ENCODE measurements at places on chromosomes 2 and 18.
A peak's percentile ranks its signal among the peaks of the same experiment; 100 is the strongest.

DNA sequence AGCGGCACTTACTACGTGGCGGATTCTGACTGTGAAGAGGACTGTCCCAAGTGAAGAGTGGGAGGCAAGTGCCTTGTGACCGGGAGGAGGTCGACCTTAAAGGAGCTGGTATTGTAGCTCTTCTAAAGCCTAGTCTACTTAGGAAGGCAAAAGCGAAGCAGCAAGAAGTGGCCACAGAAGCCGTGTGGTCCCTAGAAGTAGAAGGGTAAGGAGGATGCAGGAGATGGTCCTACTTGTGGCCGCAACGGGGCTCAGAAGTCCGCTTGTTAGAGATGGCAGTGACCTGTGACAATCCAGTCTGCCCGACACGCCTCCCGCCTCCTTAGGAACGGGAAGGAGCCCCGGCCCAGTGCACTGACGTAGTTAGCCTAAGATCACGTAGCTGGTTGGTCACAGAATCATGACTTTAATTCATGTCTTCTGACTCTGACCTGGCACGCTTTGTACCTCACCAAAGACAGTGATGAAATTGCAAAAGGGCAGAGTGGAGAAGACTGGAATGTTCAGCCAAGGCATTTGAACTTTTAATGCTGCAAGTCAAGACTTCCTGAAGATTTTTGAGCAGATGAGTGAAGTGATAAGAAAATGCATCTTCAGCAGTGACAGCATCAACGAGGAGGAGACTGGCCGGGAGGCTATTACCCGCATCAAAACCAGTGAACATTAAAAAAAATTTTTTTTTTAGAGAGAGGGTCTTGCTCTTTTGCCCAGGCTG is 749 bp upstream of the EIF2AK3 start:
- H3K4me1 ChIP-seq, result no peaks in the 10 kb centered on the region
- no peaks in the 10 kb centered on the region for H3K27me3 ChIP-seq
- H3K4me3 ChIP-seq, result peak overlapping the region; percentile 86
- peak overlapping the region; percentile 97 for H3K27ac ChIP-seq
- DNase-seq, result peak; percentile 98
- no peaks in the 10 kb centered on the region for H3K36me3 ChIP-seq

GRCh38 chr2:156803243-156803642 is 367.1 kb downstream of the GPD2 start:
- DNase-seq, result no peak
- no peaks in the 10 kb centered on the region for H3K36me3 ChIP-seq
- no peak overlapping the region for H3K4me3 ChIP-seq
- no peaks in the 10 kb centered on the region for H3K4me1 ChIP-seq

DNA sequence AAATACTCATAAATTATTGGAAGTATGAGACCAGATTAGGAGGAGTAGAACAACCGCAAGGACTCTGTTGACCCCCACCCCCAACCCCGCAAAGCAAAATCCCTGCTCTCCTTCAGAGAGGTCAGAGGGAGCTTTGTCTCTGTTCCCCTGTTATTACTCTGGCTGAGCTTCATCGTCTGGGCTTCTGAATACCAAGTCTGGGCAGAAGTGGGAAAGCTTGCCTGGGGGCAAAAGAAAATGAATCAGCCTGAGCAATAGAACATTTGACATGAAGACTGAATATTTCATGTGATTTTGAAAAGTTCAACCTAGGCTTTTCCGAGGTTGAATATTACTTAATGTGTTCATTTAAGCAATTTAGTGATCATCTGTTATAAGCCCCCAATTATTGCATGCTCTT is 114.6 kb upstream of the ARHGAP28 start:
- DNase-seq, result no peak
- no peaks in the 10 kb centered on the region for H3K4me1 ChIP-seq
- H3K36me3 ChIP-seq, result no peaks in the 10 kb centered on the region

- H3K36me3 ChIP-seq, result no peaks in the 10 kb centered on the region
- DNase-seq, result no peak
- no peak overlapping the region for H3K4me3 ChIP-seq
Measured at GRCh38 chr2:241378816-241379215, 22.7 kb downstream of the FARP2 start.

DNA sequence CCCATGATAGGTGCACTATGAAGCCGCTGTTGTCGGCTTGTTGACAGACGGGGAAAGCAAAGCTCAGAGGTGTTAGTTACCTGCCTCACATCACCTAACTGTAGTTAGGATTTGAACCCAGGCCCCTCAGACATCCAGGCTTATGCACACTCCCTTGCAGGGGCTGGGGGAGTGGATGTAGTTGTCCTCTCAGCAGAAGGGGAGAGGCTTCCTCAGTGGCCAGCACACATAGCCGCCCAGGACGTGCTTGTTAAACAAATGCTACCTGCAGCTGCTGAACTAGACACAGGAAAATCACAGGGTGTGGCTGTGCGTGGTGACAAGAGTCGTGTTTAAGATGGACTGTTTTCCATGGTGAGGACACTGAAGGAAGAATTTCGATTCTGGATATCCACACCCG is 39.2 kb downstream of the GREB1 start:
- no peak overlapping the region for H3K4me3 ChIP-seq
- peak; percentile 47 for DNase-seq
- H3K27me3 ChIP-seq, result no peaks in the 10 kb centered on the region
- H3K4me1 ChIP-seq, result no peaks in the 10 kb centered on the region
- peak overlapping the region; percentile 38 for H3K27ac ChIP-seq

- no peak overlapping the region for H3K27ac ChIP-seq
- no peaks in the 10 kb centered on the region for H3K4me1 ChIP-seq
- DNase-seq, result no peak
- no peak overlapping the region for H3K4me3 ChIP-seq
Measured at GRCh38 chr18:75846321-75846720, 418.8 kb upstream of the SMIM21 start.

- no peaks in the 10 kb centered on the region for H3K27me3 ChIP-seq
- H3K4me1 ChIP-seq, result peaks cover 10% of the 10 kb centered on the region
- no peak for DNase-seq
Measured at GRCh38 chr18:27181726-27182125, 3.4 kb downstream of the CHST9 start.

DNA sequence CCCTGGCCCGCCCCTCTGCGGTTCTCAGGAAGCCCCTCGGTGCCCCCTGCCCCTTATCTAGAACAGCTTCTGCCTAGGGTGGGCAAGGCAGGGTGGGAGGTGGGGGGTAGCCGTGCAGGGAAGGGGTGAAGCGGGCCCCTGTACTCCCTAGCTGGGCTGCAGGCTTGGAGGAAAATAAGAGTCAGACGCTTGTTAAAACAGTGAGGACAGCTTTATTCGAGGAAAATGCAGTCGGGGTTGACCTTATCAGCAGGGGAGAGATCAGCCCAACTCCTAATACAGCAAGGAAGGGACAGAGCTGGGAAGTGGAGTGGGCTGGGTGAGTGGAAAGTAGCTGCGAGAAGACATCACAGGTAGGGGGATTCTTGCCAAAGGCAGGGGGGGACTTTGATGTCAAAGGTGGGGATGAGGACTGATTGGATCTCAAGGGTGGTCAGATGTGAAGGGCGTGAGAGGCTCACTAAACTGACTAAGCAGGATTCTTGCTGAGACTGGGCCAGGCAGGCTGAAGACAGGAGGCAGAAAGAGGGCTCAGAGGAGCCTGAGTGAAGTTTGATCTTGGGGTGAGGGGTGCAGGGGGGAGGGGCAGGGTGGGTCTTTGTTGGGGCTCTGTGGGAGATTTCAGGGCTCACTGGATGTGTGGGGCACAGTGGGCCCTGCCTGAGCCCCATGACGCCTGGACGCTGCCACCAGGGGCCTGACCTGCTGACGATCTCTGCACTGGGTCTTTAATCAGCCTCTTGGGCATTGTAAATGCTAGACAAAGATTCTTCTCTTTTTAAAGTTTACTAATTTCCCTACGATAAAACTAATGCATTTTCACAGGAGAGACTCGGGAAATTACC is 29.9 kb downstream of the HPCAL1 start:
- H3K27me3 ChIP-seq, result no peaks in the 10 kb centered on the region
- H3K36me3 ChIP-seq, result no peaks in the 10 kb centered on the region
- H3K27ac ChIP-seq, result no peak overlapping the region
- no peak for DNase-seq
- no peak overlapping the region for H3K4me3 ChIP-seq

- H3K27ac ChIP-seq, result no peak overlapping the region
- no peaks in the 10 kb centered on the region for H3K4me1 ChIP-seq
- no peaks in the 10 kb centered on the region for H3K36me3 ChIP-seq
- H3K27me3 ChIP-seq, result no peaks in the 10 kb centered on the region
Measured at GRCh38 chr2:129061069-129061768, 742.6 kb upstream of the HS6ST1 start.

DNA sequence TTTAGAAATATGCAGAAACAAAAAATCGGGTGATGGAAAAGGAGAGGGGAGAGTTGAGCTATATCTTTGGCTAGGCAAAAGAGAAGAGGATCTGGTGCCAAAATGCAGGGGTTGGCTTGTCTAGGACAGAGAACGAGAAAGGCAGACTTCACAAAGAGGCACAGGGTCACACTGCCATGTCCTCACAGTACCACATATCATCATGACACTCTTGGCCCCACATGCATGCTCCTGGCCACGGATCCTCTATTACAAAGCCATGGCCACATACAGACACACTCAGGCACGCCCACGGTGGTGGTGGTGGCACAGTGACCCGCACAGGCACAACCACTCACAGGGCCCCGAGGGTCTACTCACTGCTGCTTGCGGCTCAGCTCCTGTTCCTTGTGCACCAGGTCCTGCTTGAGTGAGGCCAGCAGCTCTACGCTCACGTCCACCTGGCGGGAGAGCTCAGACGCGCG is 15.9 kb downstream of the FBXO41 start:
- DNase-seq, result no peak
- peaks cover 7% of the 10 kb centered on the region for H3K4me1 ChIP-seq
- no peak overlapping the region for H3K27ac ChIP-seq
- no peaks in the 10 kb centered on the region for H3K36me3 ChIP-seq

DNA sequence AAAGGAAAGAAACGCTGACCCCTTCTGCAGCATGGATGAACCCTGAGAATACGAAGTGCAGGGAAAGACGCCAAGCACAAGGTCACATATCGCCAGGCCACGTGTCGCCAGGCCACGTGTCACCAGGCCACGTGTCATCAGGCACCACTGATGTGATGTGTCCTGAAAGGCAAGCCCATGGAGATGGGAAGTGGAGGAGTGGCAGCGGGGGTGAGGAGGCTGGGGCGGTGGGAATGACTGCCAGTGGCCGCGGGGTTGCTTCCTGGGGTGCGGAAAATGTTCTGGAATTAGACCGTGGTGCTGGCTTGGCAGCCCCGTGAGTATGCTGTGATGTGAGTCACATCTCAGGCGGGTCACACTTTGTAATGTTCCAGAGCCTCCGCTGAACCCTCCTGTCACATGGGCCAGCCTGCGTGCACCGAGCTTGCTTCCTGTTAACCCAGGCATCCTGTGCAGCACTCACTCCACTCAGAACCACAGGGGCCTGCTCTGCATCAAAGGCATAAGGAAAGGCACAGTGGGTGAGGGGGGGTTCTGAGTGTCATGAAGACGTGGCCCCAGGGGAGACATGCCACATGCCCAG is 39.0 kb downstream of the SLC66A2 start:
- peaks cover 12% of the 10 kb centered on the region for H3K36me3 ChIP-seq
- H3K4me1 ChIP-seq, result no peaks in the 10 kb centered on the region
- DNase-seq, result no peak
- no peak overlapping the region for H3K27ac ChIP-seq
- no peak overlapping the region for H3K4me3 ChIP-seq

DNA sequence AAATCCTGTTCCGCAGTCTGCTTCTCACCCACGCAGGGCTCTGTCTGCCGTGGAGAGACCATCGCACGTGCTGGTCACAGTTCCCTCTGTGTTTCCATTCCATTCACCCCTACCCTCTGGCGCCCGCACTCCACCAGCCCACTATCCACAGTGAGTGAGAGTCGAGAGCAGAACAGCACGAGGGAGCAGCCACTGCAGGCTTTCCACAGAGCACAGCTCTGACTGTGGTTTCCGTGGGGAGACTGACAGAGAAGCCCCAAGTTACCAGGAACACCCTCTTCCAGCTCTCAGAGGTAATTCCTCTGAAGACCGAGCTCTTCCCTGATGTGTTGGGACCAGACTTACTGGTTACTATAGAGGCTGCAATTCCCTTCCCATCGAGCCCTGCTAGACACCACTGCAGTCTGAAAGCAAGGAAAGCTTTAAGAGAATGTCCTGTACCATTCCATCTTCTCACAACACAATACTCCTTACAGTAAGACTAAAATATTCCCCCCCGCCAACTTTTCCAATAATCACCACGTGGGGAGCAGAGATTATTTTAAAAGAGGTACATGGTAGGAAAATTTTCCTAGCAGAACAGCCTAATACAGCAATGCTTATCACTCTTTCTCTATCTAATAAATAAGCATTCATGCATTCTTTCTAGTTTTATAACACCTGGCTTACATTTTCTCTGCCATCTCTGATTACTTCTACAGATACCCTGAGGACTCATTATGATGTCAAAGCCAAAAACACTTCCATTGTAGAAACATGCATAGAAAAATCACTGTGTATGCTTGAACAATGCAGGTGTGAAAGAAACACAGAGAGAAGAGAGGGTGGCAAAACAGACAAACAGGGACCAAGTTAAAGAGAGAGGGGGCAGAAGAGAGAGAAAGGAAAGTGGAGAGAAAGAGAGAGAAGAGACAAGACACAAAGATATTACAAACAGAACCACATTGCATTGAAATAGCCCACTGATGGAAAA is 4.7 kb downstream of the MYT1L start:
- no peaks in the 10 kb centered on the region for H3K27me3 ChIP-seq
- H3K4me1 ChIP-seq, result no peaks in the 10 kb centered on the region
- H3K4me3 ChIP-seq, result no peak overlapping the region
- no peak for DNase-seq
- no peak overlapping the region for H3K27ac ChIP-seq
- no peaks in the 10 kb centered on the region for H3K36me3 ChIP-seq

- no peak overlapping the region for H3K4me3 ChIP-seq
- H3K27me3 ChIP-seq, result no peaks in the 10 kb centered on the region
- H3K27ac ChIP-seq, result no peak overlapping the region
- H3K36me3 ChIP-seq, result no peaks in the 10 kb centered on the region
Measured at GRCh38 chr2:188349019-188349418, 57.3 kb downstream of the GULP1 start.

DNA sequence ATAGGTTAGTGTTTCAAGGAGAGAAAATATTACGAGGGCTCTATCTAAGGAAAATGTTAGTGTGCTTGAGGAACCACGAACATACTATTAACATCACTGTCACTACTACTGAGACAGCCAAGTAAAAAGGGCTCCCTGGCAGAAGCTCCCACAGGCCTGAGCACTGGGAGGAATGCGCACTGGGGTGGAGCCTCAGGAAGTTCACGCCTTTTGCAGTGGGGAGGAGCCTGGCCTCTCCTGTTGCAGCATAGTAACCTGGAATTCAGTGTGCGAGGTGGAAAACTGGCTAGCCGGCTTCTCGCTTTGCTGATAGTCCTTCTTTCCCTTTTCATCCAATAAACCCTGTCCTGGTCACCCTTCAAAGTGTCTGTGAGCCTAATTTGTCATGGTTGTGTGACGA is 250.3 kb downstream of the ERBB4 start:
- no peak overlapping the region for H3K27ac ChIP-seq
- no peak overlapping the region for H3K4me3 ChIP-seq
- H3K36me3 ChIP-seq, result no peaks in the 10 kb centered on the region

DNA sequence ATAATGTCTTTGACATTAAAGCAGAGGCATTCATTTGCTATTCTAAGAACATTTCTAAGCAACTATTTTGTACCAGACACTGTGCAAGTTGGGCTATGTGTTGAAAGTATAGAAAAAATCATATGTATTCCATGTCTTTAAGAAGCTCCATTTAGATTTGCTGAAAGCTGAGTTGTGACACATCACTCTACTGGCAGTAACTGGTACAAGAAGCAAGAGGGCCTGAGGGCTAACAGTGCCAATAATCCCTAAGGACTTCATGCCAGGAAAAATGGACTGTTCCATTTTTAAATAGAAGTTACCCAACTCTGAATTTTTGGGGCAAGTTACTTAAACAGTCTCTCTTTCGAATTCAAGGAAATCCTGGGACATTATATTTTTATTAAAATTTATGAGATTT is 178.7 kb downstream of the SRBD1 start:
- no peak overlapping the region for H3K4me3 ChIP-seq

All from sigmoid colon (tissue), 7 donors.